ENCODE measurements at places on chromosomes 13 and 19.

DNA sequence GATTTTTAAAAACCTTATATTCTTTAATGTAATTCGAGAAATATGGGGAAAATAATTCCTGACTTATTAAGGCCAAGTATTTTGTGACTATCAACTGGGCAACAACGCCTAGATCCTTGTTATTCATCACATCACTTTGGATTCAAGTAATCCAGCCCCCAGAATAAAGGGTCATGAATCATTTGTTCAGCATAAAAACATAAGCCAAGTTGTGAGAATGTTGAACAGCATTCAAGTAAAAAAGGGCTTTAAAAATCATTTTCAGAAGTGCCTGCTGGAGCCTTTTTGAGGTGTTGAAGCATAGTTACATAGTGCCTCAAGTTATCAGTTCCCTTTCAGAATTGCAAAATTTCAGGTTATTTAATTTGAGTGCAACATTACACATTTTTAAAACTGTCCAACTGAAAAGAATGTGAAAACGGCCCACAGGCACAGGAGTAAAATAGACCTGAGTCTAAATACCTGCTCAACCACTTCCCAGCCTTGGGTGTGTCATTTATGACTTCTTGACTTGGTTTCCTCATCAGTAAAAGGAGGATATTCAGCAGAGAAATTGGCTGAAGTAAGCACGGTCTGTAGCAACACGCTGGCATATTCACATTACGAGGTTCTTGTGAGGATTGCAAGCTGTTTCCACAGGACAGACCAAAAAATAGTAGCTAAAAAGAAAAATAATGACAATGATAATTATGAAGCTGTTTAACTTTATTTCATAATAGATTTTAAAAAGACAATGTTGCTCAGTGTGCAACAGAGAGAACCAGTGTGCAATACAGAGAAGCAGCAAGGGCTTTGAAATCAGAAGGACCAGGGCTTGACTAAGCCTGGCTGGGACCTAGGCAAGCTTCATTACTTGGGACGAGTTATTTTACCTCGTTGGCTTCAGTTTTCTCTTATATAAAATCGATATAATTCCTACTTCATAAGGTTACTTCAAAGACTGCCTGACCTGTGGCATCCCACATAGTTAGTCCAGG lies 56.6 kb downstream of the MBNL2 start:
- no peak for DNase-seq

DNA sequence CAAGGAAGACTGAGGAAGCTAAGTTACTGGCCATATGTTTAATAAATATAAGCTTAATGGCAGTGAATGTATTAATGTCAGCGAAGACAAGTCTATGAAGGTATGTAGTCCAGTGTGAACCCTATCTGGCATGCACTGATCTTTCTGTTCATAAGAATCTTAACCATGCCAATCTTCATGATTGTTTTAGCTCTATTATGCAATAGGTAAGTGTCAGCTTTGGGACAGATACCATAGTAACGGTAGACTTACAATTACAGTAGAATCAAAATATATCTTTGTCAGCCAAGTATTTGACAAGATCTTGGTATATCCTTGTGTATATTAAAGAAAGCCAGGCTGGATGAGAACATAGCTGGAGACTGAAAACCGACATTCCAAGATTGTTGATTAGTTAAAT lies 428.5 kb downstream of the SPRY2 start:
- DNase-seq, result no peak

DNA sequence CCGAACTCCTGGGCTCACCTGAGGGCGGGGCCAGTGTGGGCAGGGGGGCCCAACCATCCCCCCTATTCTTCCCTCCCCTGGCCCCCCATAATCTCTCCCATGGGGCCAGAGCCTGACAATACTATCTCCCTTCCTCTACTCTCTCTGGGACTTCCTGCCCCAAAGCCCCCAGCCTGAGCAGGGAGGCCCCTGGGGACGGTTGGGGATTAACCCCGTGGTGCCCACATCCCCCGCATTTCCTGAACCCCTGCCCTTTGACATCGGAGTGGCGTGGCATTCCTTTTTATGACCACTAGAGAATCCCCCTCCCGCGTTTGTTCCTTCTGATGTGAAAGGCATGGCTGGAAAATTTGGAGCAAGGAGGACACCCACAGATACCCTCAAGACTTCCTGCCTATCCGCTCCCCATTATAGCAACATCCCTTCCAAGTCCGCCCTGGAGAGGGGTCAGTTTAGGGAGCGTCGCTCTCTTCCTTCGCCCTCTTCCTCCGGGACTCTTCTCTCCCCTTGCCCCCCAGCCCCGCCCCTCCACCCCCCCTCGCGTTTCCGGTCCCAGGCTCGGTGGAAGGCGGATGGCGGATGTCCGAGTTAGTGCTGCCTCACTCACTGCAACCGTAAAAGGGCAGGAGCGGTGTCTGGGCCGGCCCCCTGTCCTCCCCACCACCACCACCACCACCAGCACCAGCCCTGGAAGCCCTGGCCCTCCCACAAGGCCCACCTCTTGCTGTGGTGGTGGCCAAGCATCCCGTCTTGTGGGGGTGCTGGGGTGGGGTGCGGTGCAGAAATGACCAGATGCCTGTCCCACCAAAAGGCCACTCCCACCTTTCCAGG lies 1.8 kb downstream of the VASP start:
- DNase-seq, result peak; percentile 41

- DNase-seq, result no peak
Measured at GRCh38 chr13:47816831-47817230, 184.2 kb downstream of the SUCLA2 start.

- no peak for DNase-seq
Measured at GRCh38 chr13:110462091-110462490, 99.4 kb downstream of the RAB20 start.

GRCh38 chr13:36096461-36097416 lies 34.4 kb downstream of the DCLK1 start:
- DNase-seq, result no peak

DNA sequence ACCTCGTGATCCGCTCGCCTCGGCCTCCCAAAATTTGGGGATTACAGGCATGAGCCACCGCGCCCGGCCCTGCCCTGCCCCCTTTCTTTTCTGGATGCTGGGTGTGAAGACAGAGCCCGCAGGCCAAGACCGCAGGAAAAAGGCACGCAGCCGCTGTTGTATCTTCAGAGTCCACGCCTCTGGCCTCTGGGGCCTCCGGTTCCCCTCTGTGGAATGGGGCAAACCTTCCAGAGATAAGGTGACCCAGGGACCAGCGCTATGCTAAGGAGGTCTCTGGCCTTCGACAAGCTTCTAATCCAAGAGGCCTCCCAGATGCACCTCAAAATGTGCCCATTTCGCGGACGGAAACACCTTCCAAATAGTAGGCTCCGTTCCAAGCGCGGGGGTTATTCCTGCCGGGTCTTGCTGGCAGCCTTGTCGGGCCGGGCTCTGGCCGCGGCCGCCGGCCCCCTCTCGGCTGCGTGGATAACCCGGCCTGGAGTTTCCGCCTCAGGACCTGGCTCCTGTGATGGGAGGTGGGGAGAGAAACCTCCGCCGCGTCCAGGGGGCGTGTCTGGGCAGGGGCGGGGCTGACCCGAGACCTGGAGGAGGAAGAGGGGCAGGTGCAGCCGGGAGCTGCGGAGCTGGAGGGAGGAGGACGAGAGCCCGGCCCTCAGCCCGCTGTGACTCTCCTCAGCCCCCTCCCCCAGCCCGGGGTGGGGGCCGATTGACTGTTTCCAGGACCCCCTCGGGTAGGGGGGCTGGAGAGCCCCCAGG lies 13.1 kb downstream of the TJP3 start:
- peak; percentile 83 for DNase-seq

- no peak for DNase-seq
Measured at GRCh38 chr13:54415753-54416366, 1387.2 kb downstream of the OLFM4 start.

GRCh38 chr13:110589793-110590390 lies 25.5 kb upstream of the NAXD start:
- DNase-seq, result no peak

GRCh38 chr13:20412691-20413355 lies 112.8 kb downstream of the CRYL1 start:
- no peak for DNase-seq

DNA sequence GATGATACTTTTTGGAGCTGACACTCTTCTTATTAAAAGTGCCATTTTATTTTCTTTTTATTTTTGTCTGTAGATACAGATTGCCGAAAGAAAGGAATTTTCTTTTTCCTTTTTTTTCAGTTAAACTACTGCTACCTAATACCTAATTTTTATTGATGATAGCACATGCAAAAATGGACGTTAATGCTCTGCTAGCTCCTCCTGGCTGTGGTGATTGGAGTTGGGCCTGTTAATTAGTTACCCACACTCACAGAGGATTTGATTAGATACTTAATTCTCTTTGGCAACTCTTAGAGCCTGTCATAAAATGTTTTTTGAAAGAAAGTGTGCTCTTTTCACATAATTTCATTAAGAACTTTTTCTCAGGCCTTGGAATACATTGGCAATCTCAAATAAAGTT lies 366.8 kb downstream of the DCT start:
- DNase-seq, result no peak

GRCh38 chr19:18171605-18172327 lies 1.8 kb upstream of the IFI30 start:
- DNase-seq, result no peak

GRCh38 chr19:19134687-19135158 lies 3.6 kb downstream of the TMEM161A start:
- DNase-seq, result no peak

- DNase-seq, result no peak
Measured at GRCh38 chr19:38719761-38720558, 24.3 kb downstream of the CAPN12 start.

- no peak for DNase-seq
Measured at GRCh38 chr13:50370303-50370950, 355.2 kb downstream of the KCNRG start.

- DNase-seq, result peak; percentile 61
Measured at GRCh38 chr19:49362048-49362928, at the start of gene TEAD2. TSS of gene TEAD2 (minus strand) at chr19:49362416. CDS start at chr19:49360075, 2,341 bp downstream.

- no peak for DNase-seq
Measured at GRCh38 chr19:7137120-7137519, 67.6 kb downstream of the ZNF557 start.

DNA sequence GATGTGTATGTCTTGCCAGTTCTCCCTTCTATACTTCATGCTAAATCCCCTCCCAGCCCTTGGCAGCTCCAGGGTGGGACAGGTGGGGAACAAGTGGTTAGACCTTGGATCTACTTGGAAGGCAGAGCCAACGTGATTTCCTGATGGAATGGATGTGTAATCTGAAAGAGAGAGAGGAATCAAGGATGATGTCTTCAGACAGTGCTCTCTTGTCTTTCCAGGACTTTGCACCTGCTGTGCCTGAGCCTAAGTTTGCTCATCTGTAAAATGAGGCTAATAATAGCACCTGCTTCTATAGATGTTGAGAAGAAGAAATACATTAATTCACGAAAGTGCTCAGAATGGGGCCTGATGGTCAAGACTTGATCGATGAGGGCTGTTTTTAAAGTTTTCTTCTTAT lies 7.0 kb upstream of the EGLN2 start:
- no peak for DNase-seq

GRCh38 chr19:29194658-29195057 lies 18.3 kb downstream of the UQCRFS1 start:
- no peak for DNase-seq

DNA sequence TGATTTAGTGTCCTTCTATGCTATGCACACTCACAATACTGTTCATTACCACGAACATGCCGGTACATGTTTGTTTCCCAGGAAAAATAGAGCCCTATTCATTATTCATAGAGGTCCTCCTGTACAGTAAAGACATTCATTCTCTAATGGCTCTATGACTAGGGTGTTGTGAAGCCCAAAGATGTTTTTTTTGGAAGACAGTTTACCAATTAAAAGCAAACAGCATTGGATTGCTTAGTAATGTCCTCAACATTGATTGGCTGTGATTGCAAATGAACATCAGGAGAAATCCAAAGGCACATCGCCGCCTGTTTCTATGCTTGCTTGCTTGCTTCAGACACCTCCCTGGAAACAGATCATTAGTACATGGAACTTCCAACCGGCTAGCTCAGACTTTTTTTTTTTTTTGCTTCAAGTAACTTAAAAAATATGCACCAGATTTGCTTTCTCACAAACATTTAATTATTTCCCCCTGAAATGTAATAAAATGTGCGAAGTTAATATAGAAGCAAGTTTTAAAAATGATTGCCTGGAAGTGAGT lies 8.8 kb upstream of the GPC6 start:
- DNase-seq, result no peak

- DNase-seq, result no peak
Measured at GRCh38 chr19:12380444-12380737, 14.9 kb upstream of the ZNF442 start.

DNA sequence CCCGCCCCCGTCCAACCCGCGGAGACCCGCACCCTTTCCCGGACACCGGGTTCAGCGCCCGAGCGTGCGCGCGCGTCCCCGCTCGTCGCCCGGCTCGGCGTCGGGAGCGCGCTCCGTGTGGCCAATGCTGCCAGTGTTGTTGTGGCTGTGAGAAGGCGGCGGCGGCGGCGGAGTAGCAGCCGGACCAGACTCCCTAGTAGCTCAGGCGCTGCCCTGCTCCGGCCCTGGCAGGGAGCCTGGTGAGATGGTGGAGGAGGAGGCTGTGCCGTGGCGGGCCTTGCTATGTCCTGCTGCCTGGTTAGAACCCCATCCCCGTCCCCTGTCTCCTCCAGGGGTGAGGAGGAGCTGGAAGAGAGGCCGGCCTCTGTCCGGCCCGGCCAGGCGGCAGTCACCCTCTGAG lies 553.2 kb downstream of the TUBA3C start:
- DNase-seq, result no peak

DNA sequence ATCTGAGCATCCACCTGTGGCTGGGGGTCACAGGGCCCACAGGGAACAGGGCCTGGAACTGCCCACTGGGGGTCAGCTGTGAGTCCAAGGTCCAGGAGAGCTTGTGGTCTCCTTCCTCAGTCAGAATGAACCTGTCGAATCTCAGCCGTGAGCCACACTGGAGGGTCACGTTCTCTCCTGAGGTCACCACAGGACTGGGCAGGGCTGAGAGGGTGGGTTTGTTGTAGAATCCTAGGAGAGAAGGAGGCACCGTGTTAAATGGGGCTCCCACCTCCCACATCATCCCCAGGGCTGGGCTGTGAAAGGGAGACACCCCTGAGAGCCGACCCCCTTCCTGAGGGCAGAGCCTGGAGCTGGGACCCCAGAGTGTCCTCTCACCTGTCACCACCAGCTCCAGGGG lies 1.5 kb downstream of the LILRA5 start:
- DNase-seq, result no peak

GRCh38 chr19:46394402-46394797 lies 19.0 kb downstream of the CCDC8 start:
- no peak for DNase-seq
